ENCODE measurements at places on chromosomes 16 and 17.

DNA sequence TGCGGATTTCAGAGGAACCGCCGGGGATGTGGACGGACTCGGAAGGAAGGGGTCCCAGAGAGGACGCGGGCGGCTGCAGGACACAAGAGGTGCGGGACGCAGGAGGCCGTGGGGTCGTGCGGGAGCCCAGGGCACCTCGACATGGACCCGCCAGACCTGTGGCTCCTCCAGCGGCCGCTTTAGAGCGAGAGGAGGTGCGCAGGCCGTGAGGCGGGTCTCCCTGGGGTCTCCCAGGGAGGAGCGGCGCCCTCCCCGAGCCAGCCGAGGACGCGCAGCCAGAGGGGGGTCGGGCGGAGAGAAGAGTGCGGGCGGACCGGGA, 6.8 kb upstream of the FLYWCH1 start:
- no peak for DNase-seq

GRCh38 chr17:51820252-51820651, 338.3 kb downstream of the CA10 start:
- DNase-seq = no peak

GRCh38 chr17:76027159-76027839, at the start of gene EVPL:
EVPL (minus strand) TSS chr17:76027306; CDS start chr17:76027198, 108 bp downstream.
- peak; percentile 59 for DNase-seq

- DNase-seq = no peak
These were observed 154.2 kb downstream of the MRM1 start for GRCh38 chr17:36755586-36755985.

DNA sequence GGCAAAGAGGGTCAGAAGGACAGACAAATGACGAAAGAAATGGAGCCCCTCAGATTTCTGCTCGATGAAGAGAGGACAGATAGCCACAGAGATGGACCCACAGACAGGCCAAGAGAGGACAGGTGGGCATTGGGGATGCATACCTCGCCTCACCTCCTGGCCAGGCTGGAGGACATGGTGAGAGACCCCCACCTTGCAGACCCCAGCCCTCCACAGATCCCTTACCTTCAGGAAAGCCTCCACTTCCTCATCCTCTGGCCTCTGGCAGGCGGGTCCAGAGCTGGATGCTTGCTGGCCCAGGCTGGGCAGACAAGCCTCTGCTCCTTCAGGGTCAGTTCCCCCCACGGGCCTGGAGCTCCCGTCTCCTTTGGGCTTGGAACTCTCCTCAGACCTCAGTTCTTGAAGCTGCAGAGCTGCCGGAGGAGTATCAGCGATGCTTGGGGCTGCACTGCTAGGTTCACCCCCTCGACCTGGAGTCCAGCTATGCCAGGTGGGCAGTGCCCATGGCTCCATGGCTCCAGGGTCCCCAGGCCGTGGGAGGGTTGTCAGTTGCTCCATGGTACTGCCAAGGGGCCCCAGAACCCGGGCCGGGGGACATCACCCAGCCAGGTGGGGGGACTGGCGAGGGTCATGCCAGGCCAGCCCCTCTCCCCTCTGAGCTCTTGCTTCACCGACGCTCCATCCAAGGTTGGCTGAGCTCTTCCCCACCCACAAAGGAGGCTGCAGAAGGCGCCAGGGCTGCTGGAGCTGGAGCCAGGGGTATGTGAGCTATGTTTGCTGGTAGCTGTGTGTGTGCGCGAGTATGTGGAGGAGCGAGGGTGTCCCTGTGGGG, 1.0 kb downstream of the TSPOAP1 start:
- DNase-seq = no peak

DNA sequence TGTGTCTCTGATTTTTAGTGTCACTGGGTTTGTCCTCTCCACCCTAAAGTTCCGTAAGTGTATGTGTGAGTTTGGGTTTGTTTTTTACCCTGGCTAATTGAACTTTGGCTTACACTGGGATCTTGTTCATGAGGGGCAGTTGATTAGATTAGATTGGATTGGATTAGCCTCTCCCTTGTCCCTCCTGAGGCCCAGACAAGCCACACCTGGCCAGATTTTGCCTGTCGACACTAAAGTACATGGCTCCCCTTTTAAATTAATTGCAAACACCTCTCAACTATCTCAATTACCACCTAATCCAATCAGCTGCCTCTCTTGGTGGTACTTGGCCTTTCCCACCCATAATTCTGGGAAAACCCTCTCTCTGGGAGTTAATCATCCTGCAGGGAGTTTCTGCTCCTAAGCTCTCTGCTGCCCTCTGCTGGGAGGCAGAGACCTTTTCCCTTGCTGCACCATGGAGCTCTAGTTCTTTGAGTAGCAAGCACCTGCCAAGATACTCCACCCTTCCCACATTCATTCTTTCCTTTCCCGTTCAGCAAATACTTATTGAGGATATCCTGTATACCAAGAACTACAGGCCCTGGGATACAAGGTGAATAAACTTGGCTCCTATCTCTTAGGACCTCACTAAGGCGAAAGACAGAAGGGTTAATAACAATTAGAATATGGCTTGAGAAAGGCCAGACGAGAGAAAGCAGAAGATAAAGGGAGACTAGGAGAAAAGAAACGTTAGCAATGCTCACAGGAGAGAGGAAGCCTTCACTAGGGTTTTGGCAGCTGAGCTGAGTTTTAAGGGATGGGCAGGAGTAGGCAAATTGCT, 60.0 kb upstream of the MPHOSPH6 start:
- no peak for DNase-seq

DNA sequence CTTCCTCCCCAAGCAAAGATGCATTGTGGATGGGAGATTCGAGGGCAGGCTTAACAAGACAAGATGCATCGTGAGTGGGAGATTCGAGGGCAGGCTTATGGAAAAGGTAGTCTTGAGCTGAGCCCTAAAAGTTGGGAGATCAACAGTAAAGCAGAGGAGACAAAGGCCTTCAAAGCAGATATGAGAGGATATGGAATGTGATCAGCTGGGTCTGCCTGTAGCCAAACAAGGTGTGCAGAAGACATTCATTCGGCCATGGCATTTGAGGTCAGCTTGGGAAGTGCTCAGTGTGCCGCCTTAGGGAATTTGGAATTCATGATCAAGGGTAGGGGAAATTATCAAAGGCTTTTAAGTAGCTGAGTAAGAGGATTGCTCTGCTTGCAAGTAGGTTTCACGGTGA, 39.5 kb downstream of the DNAH9 start:
- DNase-seq = no peak

- DNase-seq = no peak
These were observed 13.0 kb downstream of the TMEM204 start for GRCh38 chr16:1546430-1546829.

DNA sequence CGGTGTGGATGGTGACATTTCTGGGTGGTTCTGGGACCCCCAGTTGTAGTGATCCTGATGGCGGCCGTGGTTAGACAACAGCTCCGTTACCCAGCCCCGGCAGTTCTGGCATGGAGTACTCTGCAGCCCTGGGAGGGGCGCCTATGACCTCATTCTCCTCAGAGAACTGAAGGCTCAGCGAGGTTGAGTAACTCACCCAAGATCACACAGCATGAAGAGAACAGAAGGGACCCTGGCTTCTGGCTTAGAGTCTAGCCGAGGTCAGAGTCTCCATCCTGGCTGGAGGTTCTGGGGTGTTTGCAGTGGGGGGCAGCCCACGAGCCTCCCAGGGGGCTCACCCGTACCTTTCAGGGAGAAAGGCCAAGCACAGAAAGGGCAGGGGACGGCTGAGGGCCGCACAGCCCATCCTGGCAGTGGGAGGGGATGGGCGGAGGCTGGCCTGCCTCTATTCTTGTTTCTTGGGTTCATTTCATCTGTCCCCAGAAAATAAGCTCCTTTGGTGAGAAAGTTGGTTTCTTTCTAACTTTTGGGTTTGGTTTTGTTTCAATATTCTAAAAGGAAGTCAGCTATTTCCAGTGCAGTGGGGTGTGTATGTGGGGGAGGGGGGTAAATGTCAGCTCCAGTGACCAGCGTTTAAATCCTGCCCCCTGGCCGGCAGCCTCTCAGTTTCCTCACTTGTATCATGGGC, 13.2 kb downstream of the ZFPM1 start:
- no peak for DNase-seq

- no peak for DNase-seq
These were observed 12.4 kb downstream of the MRPL27 start for GRCh38 chr17:50360486-50361115.

GRCh38 chr17:5694551-5694950, 110.2 kb upstream of the NLRP1 start:
- no peak for DNase-seq

DNA sequence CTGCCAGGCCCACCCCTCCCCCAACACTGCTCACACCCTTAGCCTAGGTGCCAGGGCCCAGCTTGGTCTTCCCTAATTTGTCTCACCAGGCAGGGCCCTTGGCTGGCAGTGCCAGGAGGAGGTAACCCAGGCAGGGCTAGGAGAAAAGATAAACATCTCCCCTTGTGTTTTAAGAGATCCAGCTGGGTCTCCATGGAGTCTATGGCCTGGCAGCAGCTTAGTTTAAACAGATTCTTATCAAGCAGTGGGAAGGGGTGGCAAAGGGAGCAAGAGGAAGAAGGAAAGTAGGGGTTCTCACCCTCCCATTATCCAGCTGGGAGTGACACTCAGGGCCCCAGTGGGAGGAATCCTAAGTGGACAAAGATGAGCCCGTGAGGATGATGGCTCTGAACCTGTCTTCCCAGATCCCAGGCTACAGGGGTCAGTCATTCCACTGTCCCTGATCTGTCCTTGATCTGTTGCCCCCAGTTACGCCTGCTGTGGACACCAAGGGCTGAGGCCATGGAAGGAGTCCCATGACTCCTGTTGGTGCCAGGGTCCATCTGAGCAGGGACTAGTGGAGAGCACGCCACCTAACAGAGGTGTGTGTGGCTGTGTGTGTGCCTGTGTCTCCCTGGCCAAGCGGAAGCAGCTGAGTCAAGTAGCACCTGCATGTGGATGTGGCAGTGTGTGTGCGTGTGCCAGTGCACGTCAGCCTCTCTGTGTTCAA, 47.4 kb upstream of the MEIOC start:
- DNase-seq = no peak

DNA sequence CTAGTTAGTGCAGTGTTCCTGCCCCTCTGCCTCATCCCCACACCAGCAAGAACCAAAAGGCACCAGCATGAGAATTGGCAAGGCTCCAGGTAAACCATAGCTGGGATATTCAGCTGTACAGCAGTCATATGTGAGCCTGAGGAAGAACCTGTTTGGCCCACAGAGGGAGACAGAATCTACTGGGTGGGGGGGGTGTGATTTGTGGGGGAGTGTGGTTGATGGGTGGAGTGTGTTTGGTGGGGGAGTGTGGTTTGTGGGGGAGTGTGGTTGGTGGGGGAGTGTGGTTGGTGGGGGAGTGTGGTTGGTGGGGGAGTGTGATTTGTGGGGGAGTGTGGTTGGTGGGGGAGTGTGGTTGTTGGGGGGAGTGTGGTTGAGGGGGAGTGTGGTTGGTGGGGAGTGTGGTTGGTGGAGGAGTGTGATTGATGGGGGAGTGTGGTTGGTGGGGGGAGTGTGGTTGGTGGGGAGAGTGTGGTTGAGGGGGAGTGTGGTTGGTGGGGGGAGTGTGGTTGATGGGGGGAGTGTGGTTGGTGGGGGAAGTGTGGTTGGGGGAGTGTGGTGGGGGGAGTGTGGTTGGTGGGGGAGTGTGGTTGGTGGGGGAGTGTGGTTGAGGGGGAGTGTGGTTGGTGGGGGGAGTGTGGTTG, 19.5 kb downstream of the MINK1 start:
- no peak for DNase-seq

DNA sequence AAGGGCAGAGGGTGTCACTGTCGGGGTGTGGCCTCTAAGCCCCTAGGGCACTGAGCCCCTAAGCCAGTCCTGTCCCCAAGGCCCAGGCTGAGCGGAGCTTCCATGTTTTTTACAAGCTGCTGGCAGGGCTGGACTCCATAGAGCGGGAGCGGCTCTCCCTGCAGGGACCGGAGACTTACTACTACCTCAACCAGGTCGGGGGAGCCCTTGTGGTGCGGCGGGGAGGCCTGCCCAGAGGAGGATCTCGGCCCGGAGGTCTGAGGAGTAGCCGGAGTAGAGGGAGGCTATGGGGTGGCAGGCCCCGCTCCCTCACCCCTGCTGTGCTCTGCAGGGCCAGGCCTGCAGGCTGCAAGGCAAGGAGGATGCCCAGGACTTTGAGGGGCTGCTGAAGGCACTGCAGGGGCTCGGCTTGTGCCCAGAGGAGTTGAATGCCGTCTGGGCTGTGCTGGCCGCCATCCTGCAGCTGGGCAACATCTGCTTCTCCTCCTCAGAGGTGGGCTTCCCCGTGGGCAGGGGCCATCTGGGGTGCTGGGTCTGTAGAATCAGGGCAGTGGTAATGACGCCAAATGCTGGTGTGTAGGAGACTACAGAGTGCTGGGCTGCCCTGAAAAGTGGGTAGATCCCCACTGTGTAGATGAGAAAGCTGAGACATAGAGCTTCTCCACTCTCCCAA, 4.9 kb downstream of the MYO15B start:
- DNase-seq = no peak

DNA sequence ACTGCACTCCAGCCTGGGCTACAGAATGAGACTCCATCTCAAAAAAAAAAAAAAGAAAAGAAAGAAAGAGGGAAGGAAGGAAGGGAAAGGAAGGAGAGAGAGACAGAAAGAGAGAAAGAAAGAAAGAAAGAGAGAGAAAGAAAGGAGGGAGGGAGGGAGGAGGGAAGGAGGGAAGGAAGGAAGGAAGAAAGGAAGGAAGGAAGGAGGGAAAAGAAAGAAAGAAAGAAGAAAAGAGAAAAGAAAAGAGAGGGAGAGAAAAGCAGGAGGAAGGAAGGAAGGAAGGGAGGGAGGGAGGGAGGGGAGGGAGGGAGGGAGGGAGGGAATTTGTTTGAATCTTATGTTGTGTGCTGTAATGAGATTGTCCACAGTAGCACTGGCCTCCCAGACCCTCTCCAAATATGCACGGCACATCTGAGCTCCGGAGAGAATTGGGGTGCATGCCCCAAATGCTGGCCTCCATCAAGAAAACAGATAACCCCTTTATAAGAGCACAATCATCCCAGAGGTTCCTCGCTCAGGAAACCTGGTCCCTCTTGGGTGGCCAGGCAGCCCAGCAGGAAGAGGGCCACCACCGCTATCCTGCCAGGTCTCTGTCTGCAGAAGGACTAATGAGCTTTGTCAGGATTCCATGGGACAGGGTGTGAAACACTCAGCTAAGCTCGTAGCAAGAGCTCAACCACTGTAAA, 8.8 kb upstream of the EIF1 start:
- DNase-seq = no peak

GRCh38 chr17:6254036-6254435, 180.9 kb downstream of the AIPL1 start:
- DNase-seq = no peak

DNA sequence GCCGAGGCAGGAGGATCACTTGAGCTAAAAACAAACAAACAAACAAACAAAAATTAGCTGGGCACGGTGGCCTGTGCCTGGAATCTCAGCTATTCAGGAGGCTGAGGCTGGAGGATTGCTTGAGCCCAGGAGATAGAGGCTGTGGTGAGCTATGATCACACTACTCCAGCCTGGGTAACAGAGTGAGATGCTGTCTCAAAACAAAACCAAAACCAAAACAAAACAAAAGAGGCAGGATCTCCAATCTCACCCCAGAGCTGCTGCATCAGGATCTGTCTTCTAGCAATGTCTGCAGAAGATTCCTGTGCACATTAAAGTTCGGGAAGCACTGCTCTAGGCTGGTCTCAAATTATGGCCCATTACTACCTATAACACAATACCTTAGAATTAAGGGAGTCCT, 43.1 kb downstream of the MAP2K6 start:
- no peak for DNase-seq

- no peak for DNase-seq
These were observed 67.2 kb upstream of the NACA2 start for GRCh38 chr17:61658183-61658582.

GRCh38 chr16:11145819-11146211, 110.2 kb downstream of the SOCS1 start:
- DNase-seq = no peak
